ENCODE measurements at places on chromosomes 13 and 19. TPM values are rescaled to one million over a fixed set of nuclear protein-coding genes. Genes with fewer than 3 reads are reported as not detected.

NLRP11 gene
- polyA plus RNA-seq = 0.08 TPM

OR10H5 gene
- polyA plus RNA-seq = 0.03 TPM

DHX34 gene
- polyA plus RNA-seq = 17.9 TPM

PTH2 gene
- not detected for polyA plus RNA-seq

KIRREL2 gene
- polyA plus RNA-seq = 10.9 TPM

FFAR2 gene
- 0.60 TPM for polyA plus RNA-seq

FCAR gene
- not detected for polyA plus RNA-seq

PRR22 gene
- polyA plus RNA-seq = 1.5 TPM

ZSCAN4 gene
- polyA plus RNA-seq = not detected

GSX1 gene
- not detected for polyA plus RNA-seq

KRTDAP gene
- polyA plus RNA-seq = 0.49 TPM

KBTBD6 gene
- 20.0 TPM for polyA plus RNA-seq

SPINT2 gene
- polyA plus RNA-seq = 352 TPM

C19orf53 gene
- 149 TPM for polyA plus RNA-seq

FGF21 gene
- not detected for polyA plus RNA-seq

DNAAF3 gene
- 9.8 TPM for polyA plus RNA-seq

ELSPBP1 gene
- polyA plus RNA-seq = 0.72 TPM

PPP1R15A gene
- 52.6 TPM for polyA plus RNA-seq

JSRP1 gene
- 0.74 TPM for polyA plus RNA-seq

TDRD3 gene
- polyA plus RNA-seq = 39.1 TPM
